Common myeloid progenitor, CD34-positive (primary cell): ENCODE measurements at places on chromosomes 16 and 17.
A peak's percentile ranks its signal among the peaks of the same experiment; 100 is the strongest.

DNA sequence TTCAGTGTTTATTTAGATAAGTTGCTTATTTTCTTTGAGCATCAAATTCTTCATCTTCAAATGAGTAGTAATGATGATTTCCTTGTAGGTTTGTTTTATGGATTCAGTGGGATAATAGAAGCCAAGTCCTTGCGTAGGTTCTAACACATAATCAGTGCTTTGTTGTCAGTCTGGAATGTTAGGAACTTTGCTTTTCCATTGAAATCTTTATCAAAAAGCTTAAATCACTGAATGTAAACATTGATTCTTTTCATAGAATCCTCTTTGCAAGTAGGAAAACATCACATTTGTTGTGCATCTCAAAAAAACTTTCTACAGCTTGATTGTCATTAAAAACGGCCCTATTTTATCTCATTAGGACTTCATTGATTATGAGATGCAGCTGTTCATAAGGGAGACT is 490.3 kb upstream of the GOT2 start:
- no peak for DNase-seq

- no peak for DNase-seq
Observed at GRCh38 chr16:28514246-28514645, 7.6 kb upstream of the IL27 start.

DNA sequence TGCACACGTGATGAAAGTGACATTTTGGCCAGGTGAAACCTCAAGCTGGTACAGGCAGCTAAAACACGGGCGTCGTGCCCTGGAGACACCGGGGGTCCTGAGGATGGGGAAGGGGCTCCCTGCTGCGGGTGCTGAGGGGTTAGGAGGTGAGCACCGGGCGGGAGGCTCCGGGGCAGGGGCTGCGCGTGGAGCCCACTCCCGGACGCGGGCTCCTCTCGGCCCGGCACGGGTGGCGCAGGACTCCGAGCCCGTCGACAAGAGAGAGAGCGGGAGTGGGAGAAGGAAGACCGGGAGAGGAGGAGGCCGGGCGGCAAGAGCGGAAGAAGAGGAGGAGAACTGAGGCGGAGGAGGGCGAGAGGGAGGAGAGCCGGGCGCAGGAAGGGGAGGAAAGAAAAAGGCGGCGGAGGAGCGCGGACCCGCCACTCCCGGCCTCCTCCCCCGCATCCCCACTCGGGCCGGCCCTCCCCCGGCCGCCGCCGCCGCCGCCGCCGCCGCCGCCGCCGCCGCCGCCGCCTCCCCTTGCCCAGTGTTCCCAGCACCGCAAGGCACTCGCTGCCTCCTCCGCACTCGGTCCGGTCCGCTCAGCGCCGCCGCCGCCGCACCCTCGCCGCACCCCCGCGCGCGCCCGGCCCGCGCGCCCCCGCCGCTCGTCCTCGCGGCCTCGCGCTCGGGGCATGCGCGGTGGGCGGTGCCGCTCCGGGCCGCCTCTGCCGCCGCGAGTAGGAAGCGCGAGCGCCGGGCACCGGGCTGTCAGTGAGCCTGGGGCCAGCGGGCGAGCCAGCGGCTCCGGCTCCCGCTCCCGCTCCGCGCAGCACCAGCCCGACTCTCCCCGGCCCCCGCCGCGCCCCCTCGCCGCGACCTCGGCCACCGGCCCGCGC is at the start of gene PRKCA:
Gene PRKCA (plus strand): TSS at position 750 of the 878 bp plus-strand sequence.
- DNase-seq, result peak; percentile 56

DNA sequence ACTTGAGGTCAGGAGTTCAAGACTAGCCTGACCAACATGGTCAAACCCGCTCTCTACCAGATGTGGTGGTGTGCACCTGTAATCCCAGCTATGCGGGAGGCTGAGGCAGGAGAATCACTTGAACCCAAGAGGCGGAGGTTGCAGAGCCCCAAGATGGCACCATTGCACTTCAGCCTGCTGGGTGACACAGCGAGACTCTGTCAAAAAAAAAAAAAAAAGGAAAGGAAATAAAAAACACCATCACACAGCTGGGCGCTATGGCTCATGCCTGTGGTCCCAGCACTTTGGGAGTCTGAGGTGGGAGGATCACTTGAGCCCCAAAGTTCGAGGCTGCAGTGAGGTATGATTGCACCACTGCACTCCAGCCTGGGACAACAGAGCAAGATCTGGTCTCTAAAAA is 13.3 kb upstream of the SBK1 start:
- DNase-seq, result no peak

- DNase-seq, result peak; percentile 32
Observed at GRCh38 chr16:17949141-17949981, 387.2 kb downstream of the NPIPA8 start.

DNA sequence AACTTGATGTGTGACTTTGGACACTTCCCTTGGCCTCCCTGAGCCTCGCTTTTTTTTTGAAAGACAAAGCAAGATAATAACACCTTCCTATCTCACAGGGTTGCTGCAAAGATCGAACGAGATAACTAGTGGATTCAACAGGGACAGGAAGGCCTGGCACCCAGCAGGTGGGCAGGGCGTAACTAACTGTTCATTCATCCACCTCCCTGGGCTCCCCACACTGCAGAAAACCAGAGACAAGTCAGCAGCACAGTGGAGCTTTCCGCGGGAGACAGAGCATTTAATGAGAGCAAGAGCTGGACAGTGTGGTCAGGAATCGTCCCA is 28.7 kb downstream of the SLC13A5 start:
- no peak for DNase-seq

- no peak for DNase-seq
Observed at GRCh38 chr17:72191921-72192799, 71.3 kb downstream of the SOX9 start.

GRCh38 chr17:58365980-58366595 is 14.1 kb upstream of the SUPT4H1 start:
- no peak for DNase-seq

DNA sequence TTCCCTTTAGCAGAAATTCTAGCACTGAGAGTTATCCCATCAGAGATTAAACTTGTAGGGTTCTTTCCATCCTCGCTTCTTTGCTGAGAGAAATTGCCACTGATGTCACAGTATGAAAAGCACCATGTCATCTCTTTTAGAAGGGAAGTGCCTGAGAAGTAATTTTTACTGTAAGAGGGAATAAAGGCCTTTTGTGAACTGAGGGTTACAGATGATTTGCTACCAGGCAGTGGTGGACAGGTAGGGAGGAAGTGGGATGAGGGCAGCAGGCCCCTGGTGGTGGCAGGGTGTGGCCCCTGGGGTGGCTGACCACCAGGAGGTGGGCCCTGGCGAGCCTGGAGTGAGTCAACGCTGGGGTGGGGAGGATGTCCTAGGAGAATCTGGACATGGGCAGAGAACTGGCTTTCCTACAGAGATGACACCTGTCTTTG is 6.4 kb upstream of the MILR1 start:
- peak; percentile 62 for DNase-seq

DNA sequence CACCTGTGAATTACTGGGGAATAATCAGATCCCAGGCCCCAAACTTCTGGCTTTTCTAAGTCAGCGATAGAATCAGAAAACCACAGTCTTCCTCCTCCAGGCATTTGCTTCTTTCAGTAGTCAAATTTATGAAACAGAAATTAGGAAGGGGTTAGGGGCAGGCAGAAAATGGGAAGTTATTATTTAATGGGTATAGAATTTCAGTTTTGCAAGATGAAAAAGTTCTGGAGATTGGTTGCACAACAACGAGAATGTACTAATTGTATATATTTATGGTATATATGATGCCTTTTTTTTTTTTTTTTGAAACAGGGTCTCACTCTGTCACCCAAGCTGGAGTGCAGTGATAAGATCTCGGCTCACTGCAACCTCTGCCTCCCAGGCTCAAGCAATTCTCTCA is 23.5 kb downstream of the ORC6 start:
- peak; percentile 60 for DNase-seq

DNA sequence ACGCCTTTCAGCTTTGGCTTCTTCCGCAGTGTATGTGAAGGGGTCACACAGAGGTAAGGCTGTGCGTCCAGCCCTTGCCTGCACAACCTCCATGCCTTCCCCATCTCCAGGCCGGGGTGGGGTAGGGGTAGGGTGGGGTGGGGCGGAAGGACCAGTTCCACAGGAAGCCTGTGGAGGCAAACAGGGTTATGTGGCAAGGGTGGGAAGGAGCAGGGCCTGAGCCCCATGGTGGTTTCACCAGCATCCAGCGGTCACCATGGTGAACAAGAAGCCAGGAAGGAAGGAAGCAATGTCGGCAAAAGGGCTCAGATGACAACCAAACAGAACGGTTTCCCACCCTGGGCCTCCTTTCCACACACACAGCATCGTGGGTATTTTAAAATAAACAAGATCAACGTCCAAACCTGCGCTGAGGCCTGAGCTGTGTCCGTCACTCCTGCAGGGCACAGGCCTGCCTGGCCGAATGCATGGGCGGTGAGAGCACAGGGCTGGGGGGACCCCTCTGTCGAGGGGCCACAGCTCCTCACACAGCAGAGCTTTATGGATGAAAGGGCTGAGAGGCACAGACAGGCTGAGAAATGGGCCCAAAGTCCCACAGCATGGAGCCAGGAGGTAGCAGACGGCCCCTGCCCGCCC is 80.5 kb downstream of the ZNF778 start:
- DNase-seq, result no peak

- DNase-seq, result no peak
Observed at GRCh38 chr17:82560802-82561428, 41.4 kb downstream of the FOXK2 start.

GRCh38 chr17:17874478-17874877 is 37.7 kb upstream of the SREBF1 start:
- no peak for DNase-seq
